Muscle of arm (tissue), 14 donors: ENCODE measurements at places on chromosomes 16 and 17. TPM values are rescaled to one million over a fixed set of nuclear protein-coding genes. Genes with fewer than 3 reads are reported as not detected.

The OVCA2 gene
- polyA plus RNA-seq, result 8.7 TPM

The TP53TG3C gene
- not detected for polyA plus RNA-seq

DNA sequence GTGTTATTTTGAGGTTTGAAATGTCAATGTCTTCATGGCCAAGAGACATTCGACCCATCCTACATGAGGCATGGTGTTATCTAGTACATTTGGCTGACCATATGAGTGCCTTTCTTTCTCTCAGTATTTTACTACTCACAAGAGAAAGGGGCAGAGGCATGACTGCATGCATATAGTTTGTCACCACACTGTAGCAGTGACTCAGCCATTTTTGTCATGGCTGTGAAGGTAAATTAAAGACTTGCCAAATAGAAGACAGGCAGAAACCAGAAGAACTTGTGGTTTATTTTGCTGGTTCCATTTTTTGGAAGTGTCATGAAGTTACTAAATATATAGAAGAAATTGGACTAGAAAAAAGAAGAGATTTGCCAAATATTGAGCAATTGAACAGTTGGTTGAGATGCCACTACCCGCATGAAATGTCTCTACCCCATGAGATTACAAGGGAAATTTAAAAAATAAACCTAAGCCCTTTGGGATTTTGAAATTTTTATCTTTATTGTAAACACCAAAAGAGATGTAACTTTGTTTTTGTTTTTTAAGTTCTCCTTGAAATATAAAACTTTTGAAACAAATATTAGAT, 170.3 kb downstream of the CHD9 start:
- no peak for DNase-seq

DNA sequence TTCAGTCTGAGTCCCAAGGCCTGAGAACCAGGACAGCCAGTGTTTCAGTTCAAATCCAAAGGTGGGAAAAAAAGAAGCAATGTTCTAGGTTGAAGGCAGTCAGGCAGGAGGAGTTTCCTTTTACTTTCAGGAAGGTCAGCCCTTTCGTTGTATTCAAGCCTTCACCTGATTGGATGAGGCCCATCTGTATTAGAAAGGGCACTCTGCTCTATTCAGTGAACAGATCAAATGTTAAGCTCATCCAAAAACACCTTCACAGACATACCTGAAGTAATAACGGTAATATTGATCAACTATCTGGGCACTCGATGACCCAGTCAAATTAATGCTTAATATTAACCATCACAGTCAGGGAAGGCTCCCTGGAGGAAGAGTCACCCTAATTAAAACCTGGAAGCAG, 60.9 kb downstream of the IRX5 start:
- no peak for DNase-seq

GRCh38 chr17:70166615-70167014, 2.7 kb upstream of the KCNJ2 start:
- no peak for DNase-seq

GRCh38 chr17:12085076-12085949, 64.6 kb downstream of the MAP2K4 start:
- DNase-seq, result no peak

GRCh38 chr17:38667099-38667786, 7.5 kb downstream of the EPOP start:
- peak; percentile 68 for DNase-seq

- DNase-seq, result no peak
Observed at GRCh38 chr16:27754788-27755690, 205.1 kb downstream of the KATNIP start.

GRCh38 chr16:74999609-75000480, 1.0 kb downstream of the ZNRF1 start:
- peak; percentile 34 for DNase-seq
